ENCODE measurements at places on chromosomes 7 and 10.

GRCh38 chr10:27513451-27514191 lies 9.5 kb downstream of the RAB18 start:
- peak; percentile 77 for DNase-seq

- no peak for DNase-seq
These were observed 569.7 kb upstream of the MKI67 start for GRCh38 chr10:128695931-128696330.

GRCh38 chr7:92447345-92448204 lies at the start of gene GATAD1:
TSS of gene GATAD1 (plus strand) at chr7:92447482. CDS start at chr7:92447730, 248 bp downstream.
- DNase-seq: peak; percentile 89

- no peak for DNase-seq
These were observed 10.7 kb downstream of the IRF5 start for GRCh38 chr7:128948312-128948973.

GRCh38 chr7:92044940-92045339 lies 89.3 kb downstream of the CYP51A1 start:
- DNase-seq: no peak
